ENCODE measurements at places on chromosomes 12 and 14.

DNA sequence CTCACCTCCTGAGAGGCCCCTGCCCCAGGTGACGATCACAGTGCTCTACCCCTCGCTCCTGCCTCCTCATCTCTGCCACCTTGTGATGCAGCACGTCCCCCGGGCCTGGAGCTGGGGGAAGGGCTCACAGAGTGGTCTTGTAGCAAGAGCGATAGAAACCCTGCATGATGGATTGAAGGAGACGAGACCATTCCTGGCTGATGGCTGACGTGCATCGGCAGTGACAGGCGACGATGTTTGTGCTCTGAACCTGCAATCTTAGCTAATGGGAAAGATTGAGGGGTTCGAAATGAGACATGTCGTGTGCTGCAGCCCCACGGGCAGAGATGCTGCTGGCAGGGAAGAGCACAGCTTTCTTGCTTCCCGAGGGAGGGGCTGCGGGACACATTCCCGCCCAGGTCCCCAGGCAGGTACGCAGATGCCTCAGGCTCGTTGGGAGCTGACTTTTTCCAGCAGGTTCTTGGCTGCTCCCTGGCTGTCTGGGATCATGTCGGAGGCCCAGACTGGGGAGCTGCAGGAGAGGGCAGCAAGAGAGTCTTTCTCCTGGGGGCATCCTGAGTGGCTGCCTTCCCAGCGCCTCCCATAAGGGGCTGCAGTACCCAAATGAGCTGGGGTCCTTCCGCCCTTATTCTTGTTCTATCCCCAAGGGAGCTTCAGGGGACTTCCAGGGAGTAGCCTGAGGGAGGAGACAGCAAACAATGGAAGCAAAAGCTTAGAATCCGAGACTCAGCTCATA is 38.7 kb upstream of the GPATCH2L start:
- no peak for DNase-seq

DNA sequence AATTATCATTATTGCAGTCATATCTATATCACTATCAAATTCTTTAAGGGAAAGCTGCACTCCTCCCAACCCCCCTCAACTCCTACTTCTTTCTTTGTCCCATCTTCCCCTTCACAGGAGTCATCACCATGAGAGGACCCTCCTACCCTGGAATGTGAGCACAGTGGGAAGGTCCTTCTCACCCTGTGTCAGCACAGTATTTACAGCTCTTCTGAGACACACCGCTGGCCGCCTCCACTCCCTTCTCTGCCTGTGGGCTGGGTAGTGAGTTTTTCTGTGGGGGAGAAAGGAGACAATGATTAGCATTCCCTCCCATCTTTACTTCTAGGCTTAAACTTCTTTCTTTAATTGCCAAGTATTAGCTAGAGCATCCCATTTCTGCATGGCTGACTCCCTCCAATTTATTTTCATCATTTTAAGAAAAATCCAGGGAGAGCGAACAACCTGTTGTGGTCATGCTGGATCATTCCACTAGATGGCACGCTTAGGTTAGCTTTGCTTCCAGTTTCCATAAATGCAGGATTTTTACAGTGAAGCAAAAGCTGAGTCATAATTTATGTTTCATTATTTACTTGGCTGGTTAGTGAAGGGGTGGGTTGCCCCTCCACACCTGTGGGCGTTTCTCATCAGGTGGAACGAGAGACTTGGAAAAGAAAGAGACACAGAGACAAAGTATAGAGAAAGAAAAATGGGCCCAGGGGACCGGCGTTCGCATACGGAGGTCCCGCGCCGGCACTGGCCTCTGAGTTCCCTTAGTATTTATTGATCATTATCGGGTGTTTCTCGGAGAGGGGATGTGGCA is 188.5 kb downstream of the ALX1 start:
- DNase-seq = peak; percentile 44

DNA sequence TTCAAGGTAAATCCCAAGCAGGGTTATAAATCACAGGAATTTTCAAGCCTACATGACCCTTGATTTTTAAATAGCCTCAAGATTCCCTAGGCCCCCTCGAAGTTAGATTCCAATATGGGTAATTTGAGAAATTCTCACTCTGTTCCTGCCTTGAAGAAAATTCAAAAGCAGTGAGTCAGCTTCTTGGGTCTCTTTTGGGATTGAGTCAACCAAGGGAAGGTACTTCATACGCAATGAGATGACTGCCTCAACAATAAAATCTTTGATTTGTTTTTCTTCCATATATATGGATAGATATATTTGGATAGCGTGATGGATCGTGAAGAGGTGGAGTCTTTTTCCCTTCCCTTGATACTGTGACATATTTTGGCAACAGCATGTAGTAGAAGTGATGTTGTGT is 180.4 kb upstream of the ATP2B1 start:
- no peak for DNase-seq

- no peak for DNase-seq
These were observed 41.3 kb downstream of the NTF3 start for GRCh38 chr12:5473076-5473782.

- DNase-seq = peak; percentile 43
These were observed 604 bp downstream of the HCFC2 start for GRCh38 chr12:104064842-104065427.

DNA sequence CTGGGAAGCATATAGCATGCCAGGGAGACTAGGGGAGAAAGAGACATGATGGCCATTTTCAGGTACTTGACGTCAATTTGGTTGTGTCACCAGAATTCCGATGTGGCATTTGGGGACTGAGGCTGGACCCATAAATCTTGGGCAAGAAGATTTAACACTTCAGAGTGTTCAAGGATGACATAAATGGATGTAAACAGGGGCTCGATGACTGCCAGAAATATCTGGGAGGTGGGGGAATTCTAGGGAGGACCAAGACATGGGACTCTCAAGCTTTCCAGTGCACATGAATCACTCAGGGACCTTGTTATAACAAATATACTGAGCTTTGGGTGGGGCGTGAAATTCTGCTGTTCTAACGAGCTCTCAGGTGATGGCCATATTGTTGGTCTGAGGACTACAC is 17.8 kb downstream of the HAL start:
- DNase-seq = no peak

GRCh38 chr14:104333646-104334423 is 195.4 kb downstream of the KIF26A start:
- no peak for DNase-seq

DNA sequence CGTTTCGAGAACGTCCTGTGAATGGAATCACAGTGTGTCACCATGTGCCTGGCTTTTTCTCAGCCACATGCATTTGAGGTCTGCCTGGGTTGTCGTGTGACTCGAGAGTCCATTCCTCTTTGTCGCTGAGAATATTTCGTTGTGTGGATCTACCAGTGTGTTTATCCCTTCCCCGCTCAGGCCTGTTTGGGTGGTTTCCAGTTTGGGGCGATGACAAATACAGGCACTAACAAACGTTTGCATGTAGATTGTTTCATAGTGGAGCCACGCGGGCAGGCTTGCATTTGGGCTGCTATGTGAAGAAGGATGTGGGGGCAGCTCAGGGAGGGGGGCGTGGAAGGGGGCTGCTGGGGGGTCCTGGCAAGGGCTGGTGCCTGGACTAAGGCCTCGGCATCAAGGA is 14.1 kb downstream of the RIN3 start:
- peak; percentile 48 for DNase-seq

DNA sequence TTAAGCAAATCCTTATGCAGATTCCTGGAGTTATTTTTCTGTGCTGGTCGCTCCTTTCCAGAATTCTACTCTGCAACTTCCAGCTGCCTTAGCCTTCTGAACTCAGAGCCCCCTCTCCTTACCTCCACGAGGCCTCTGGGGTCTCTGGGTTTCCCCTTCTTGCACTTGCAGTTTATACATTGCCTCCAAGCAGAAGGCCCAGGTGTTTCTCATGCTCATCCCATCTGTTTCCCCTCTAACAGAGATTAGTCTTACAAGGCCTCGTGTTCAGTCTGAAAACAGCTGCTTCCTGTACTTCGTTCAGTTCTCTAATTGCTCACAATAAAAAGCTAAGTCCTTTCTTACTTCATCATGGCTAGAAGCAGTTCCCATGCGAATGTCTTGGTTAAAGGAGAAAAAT is 134.4 kb upstream of the FGD4 start:
- DNase-seq = no peak

GRCh38 chr14:50812180-50812579 is 18.8 kb downstream of the NIN start:
- no peak for DNase-seq
